ENCODE measurements at places on chromosomes 2 and 18.

DNA sequence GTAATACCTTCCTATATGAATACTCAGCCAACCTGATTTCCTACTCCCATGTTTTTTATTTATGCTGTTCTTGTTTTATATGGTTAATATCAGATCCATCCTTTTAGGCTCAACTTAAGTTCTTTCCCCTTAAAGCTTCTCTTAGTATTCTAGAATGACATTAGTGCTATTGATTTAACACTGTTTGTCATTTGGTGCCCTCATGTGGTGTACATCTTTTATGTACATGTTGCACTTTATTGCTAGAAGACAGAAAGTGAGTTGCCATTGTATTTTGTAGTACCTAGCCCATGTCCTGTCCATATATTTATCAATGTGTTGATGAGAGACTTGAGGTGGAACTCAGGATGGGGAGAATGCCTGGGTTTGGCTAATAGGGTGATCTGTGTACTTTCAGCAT lies 2.5 kb downstream of the HTRA2 start:
- peak; percentile 31 for DNase-seq

DNA sequence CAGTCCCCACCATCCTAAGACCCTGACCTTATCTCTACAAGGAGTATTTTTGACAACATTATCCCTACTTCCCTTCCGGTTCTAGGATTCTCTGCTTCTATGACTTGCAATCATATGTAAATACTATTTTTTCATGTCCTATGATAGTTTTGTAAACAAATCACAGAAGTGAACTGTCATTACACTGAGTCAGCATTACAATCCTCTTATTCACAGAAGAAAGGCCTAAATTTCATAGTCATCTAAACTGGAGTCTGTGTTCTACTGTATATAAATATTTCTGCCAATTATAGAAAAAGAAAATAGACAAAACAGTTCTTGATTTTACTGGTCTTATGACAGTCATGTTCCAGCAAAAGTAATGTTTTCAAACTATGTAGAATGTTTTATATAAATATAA lies 265.1 kb downstream of the NCKAP5 start:
- no peak for DNase-seq

DNA sequence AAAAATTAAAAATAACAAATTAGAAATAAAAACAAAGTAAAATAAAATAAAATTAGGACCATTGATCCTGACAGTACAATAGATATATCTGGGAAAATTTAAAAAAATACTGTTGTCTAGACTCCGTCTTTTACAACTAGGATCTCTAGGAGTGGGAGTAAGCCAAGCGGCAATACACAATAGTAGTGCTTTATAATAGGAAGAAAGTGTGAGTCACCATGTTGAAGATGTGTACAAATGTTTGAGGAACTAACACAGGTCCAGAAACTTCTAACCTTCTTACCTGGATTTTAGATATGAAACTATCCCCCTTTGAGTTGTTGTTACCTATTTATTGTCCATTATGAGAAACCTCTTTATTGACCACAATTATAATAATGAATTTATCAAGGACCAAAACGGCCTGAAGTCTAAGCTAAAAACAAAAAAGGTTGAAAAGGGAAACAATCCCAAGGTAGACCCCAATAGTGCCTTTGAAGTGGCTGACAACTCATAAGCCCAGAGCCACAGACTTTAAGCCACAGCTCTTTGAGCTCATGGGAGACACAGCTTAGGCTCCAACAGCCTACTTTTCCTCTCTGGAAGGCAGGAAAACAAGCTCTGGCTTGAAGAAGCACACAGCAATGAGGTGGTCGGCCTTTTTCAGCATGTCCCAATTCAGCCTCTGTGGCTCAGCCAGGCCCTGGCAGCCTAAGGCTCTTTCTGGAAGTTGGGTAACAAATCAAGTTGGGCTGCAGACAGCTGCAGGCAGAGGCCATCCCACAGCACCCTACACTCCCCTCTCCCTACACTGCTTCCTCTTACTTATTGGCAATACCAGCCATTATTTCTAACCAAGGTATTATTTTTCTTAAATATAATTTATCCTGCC lies 62.9 kb downstream of the AQP4 start:
- DNase-seq, result peak; percentile 27

DNA sequence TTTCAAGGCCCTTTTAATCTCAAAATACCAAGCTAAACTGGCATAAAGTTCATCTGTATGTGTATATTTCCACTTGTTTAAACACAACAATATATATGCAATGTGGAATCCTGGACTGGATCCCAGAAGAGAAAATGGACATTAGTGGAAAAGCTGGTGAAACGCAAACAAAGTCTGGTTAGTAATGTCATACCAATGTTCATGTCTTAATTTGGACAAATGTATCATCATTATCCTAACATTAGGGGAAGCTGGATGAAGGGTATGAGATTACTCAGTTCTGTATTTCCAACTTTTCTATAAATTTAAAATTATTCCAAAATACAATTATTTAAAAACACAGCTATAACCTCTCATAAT lies 3.8 kb downstream of the SP3 start:
- DNase-seq, result peak; percentile 13

GRCh38 chr2:191451116-191451515 lies 205.9 kb downstream of the MYO1B start:
- DNase-seq, result no peak

GRCh38 chr18:26473672-26474071 lies 74.7 kb downstream of the KCTD1 start:
- DNase-seq, result no peak

DNA sequence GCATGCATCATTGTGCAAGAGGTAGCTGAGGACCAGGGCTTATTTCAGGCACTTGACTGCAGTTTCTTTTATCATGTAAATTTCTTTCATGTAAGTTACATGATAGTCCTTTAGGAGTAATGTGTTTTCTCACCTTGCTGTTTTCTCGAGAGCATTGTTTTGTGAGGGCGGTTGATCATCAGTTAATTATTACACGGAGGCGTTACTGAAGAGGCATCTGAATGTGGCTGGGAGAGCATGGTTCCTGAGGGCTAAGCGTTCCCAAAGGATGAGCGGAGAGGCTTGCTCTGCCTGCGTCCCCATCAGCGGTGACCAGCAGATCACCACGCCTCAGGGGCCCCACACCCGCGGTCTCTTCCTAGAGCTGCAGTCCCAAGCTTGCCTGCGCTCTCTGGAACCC lies 156.1 kb upstream of the NFATC1 start:
- DNase-seq, result no peak

GRCh38 chr2:233418761-233419546 lies 64.7 kb downstream of the DGKD start:
- peak; percentile 20 for DNase-seq

DNA sequence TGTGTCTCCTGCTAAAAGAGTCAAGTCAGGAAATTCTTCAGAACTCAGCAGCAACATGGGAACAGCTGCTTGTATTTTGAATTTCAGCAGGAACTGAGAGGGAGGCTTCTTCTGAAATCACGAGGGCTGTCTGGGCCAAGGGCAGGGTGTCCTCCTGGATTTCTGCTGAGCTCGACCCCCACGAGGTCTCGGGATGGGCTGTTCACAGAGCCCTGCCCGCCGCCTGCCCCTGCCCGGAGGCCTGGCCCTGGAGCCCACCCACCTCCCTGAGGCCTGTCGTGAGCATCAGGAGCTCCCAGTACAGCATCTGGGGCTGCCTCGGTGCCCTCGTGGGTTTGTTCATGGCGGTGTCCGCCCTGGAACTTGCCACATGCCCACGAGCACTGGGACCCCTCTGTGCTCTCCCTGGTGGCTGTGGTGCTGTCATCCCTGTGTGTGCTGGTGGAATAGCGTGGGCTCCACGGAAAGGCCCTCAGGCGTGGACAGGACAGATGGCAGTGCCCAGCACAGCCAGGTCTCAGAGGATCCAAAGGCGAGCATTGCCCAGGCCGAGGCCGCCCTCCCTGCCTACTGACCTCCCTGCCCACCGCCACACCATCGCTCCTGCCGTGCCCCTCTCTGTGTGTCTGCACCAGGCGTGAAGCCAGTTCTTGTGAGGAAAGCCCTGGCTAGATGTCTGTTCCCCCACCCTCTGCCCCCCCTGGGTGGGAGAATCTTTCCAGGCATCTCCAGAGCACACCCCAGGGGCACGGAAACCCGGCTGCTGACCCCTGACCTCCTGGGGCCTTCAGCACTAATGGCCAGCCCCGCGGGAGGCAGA lies 25.9 kb downstream of the RAMP1 start:
- no peak for DNase-seq

DNA sequence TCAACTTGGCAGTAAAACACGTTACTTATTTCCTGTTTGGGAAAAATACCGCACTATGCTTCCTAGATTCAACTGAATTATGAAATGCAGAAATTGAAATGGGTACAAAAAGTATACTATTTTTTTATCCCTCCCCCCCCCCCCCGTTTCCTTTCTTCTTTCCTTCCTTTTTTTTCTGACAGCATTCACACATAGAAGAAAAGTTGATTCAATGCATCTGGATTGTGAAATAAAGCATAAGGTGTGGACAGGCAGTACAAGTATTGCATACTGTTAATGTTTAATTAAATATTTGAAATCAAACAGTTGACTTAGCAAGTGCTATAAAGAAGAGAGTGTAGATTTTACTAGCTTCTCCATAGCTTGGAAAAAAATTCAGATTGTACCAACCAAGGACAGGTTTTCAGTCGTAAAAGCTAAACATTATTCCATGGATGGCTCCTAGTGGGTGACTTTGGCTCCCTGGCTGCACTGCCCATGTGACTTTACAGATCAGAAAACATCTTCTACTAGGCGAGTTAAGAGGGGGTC lies 21.6 kb upstream of the AGFG1 start:
- peak; percentile 50 for DNase-seq

DNA sequence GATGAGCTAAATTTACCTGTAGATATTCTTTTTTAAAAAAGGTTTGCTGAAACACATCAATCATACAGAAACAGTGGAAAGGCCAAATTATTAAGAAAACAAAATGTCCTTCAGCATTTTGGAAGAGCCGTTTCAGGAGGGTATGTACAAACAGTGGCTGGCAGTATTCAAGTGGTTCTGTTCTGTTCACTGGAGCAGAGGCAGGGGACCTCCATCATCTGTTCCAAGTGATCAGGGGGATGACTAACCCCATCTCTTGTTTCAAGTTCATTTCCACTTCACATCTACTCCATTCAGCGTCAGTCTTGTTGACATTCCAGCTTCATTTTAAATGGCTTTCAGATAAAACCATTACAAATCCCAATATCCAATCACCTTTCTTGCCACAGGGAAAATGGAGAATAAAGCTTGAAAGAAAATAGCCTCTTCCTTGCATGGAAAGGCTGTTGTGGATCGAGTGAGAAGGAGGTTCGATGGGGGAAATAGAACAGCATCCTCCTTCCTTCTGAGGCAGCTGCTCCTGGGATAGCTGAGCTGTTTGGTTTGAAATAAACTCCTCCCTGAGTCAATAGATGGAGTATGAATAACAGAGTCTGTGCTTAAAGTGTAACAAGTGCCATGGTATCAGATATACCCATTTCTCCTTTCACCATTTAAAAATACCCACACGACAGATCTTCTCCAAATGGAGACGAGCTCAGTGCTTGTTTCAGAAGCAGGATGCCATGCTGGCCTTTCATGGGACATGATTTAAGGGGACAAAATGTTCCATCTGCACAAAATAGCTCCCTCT lies 63.7 kb upstream of the OTOF start:
- DNase-seq, result no peak

GRCh38 chr2:145221516-145221915 lies 701.6 kb upstream of the ZEB2 start:
- DNase-seq, result no peak

- peak; percentile 60 for DNase-seq
Measured at GRCh38 chr2:88036606-88037005, 19.0 kb downstream of the KRCC1 start.

DNA sequence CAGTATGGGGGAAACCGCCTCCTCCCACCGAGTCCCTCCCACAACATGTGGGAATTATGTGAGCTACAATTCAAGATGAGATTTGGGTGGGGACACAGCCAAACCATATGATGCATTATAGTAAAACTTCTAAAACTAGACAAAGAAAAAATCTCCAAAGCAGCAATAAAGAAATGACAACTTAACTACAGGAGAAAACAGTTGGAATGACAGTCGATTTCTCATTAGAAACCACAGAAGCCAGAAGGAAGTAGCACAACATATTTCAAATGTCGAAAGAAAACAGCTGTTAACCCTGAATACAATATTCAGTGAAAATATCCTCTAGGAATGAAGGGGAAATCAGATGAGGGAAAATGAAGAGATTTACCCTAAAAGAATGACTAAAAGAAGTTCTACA lies 53.5 kb upstream of the TCF4 start:
- no peak for DNase-seq

GRCh38 chr18:25047421-25047820 lies 304.5 kb downstream of the ZNF521 start:
- DNase-seq, result no peak

GRCh38 chr2:115999039-115999438 lies 1556.6 kb downstream of the DPP10 start:
- DNase-seq, result no peak
